ENCODE measurements at places on chromosomes 5 and 9.
A peak's percentile ranks its signal among the peaks of the same experiment; 100 is the strongest.

DNA sequence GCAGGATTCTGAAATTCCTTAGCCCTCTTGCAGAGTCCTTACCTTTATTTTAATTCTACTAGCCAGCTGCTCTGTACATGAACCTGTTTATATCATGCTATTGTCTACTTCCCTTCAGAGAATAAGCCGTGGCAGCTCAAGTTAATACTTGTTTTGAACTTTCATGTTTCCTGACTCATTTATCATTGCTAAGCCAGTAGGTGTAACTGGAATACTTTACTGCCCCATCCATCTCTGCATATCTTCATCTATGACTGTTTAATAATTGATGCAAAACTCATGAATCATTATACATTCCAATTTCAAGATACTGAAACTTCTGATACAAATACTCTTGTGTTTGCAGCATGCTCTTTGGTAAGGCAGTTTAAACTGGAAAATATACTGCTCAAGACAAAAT, 174.7 kb downstream of the PPP2R2B start:
- no peak for DNase-seq

- DNase-seq: no peak
Observed at GRCh38 chr5:89546657-89547056, 663.7 kb upstream of the MEF2C start.

DNA sequence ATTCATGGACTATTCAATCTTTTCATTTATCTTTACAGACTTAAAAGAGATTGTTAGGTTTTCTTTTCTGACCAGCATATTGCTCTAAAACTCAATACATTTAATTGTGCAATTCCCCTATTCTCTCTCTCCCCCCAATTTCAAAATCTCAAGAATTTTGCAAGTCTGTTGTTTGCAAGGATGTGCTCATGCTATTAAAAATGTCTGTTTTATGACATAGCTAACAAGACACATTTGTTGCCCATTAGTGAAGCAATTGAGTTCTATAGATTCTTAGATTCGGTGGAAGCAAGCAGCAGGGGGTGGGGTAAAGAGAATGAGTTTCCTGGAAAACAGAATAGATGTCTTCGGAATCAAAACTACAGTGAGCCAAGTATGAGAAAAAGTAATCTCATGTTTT, 8.5 kb upstream of the CSNK1A1 start:
- no peak for DNase-seq

DNA sequence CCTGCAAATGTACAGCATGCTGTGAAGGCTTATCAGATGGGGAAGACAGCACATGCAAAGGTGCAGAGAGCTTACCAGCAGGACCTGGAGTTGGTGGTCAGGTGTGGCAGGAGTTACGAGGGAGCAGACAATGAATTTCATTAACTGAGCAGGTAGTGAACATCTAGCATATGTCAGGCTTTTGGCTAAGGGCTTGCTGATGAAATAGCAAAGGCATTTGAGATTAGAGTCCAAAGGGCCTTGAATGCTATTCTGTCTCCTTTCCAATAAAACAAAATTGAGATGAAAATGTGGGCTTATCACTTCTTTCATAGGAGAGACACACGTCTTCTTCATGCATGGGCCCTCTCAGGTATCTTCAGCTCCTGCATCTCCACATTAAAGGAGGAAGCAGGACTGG, 36.6 kb upstream of the PPARGC1B start:
- DNase-seq: no peak

DNA sequence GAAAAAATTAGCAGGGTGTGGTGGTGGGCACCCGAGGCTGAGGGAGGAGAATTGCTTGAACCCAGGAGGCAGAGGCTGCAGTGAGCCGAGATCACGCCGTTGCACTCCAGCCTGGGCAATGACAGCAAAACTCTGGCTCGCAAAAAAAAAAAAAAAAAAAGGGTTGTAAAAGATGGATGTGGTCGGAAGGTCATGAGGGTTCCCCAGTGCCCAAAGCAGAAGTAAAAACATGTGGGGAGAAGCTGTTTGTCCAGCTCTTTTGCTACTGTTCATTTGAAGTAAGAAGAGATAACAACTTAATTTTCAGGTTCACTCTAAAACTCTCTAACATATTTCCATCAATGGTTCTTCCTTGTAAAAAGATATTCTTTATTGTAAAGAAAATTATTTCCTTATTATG, 57.1 kb upstream of the GOLPH3 start:
- no peak for DNase-seq

GRCh38 chr9:110954822-110955291, 83.4 kb downstream of the LPAR1 start:
- DNase-seq: no peak

DNA sequence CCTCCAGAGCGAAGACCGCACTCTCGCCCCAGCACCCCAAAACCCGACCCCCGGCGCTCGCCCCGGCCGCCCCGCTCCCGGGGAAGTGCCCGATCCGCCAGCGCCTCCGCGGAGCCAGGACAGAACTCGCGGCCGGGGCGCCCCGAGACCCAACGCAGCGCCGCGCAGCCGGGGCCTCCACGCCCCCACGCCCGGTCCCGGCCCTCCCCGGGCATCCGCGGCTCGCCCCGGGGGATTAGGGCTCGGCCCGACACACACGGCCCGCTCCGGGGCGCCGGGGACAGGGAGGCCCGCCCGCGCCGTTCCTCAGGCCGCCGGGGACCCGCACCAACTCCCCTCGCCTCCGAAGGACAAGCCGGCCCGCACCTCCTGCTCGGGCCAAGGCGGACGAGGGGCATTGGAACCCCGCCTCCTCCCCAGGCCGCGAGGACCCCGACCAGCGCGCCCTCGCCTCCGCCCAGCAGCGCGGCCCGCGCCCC, 544 bp downstream of the FNBP1 start:
- no peak for DNase-seq

- no peak for DNase-seq
Observed at GRCh38 chr9:137435980-137436760, 5.0 kb downstream of the ENTPD8 start.

DNA sequence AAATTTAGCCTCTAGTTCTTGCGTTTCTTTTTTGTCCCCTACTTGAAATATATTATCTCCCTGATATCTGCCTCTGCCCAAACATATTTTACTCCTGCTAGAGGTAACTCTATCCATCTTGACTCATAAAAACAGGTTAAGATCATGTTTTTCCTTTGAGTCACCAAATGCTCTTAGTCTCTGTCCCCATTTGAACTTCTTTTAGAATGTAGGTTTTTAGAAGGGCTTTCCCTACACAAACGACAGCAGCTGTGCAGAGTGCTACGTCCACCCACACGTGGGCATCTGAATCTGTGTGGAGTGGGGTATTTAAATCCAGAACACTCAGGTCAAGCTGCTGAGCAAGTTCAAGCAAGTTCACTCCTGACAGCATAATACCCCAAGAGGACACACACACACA, 2.2 kb downstream of the HSD17B3 start:
- no peak for DNase-seq

- DNase-seq: no peak
Observed at GRCh38 chr5:179747811-179748210, 15.2 kb downstream of the MAML1 start.

- no peak for DNase-seq
Observed at GRCh38 chr9:77585335-77585786, 62.8 kb downstream of the GNA14 start.

GRCh38 chr9:90860826-90861225, 59.2 kb downstream of the SYK start:
- no peak for DNase-seq

- no peak for DNase-seq
Observed at GRCh38 chr5:10676224-10676623, 84.8 kb downstream of the DAP start.

DNA sequence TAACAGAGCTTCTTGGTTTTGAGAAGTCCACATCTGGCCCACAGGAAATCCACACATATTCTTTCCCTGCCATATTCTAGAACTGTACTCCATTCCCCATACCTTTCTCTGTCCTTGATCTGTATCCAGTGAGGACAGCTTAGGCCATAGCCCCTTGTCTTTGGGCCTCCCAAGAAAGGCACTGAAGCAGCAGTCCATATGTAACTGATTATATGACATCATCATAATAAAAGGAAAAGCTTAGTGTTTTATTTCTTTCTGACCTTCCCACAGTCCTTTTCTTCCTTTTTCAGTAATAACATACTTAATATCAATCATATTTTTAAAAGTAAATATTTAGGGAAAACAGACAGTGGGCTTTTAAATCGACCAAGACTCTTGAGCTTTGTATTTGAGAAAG, 222.0 kb downstream of the EDIL3 start:
- no peak for DNase-seq

DNA sequence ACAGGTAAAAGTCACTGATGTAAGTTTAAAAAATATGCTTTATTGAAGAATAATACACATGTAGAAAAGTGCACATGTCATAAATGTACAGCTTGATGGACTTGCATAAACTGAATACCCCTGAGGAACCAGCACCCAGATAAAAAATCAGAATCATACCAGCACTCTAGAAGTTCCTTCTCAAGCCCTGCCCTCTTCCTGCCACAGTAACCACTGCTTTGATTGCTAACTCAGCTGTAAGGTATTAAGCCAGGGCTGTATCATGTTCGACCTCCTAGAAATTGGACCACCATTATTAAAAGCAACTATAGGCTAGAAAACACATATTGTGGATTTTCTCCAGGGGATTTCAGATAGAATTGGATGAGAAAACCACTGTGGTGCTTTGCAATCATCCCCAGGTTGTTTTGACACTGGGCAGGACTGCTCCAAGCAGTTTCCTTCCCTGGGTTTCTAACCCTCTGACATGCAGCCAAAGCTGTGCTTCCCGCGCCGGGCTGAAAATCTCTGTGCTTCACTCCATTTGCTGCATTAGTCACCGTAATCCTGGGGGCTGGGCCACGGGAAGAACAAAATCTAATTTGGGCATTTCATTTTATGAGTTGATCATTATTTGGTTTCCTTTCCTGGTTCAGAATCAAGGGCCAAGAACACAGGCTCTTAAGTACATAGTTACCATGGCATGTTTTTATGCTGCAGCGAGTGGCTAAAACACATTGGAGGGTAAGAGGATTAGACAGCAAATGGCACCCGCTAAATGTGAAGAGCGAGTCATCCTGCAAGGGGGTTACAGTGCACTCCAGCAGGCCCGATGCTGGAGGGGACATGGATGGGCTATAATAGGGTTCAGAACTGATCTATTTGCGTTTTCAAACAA, 139.4 kb upstream of the IL12B start:
- DNase-seq: no peak

DNA sequence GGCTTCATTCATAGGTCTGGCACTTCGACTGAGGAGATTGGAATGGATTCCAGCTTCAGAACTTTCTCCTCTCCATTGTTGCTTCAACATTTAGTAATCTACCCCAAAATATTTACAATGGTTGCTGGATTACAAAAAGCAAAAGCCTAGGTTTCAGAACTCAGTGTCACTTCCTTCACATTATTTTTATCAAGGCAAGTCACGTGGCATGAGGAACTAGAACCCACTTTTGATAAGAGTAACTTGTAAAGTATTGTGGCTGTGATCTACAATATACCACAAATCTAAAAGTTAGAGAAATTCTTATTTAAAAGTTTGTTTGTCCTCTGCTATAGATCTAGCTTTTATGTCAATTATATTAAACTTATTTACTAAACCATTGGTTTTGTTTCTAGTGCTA, 39.7 kb upstream of the ANKDD1B start:
- DNase-seq: no peak

- no peak for DNase-seq
Observed at GRCh38 chr5:97545886-97546535, 363.0 kb upstream of the RIOK2 start.

DNA sequence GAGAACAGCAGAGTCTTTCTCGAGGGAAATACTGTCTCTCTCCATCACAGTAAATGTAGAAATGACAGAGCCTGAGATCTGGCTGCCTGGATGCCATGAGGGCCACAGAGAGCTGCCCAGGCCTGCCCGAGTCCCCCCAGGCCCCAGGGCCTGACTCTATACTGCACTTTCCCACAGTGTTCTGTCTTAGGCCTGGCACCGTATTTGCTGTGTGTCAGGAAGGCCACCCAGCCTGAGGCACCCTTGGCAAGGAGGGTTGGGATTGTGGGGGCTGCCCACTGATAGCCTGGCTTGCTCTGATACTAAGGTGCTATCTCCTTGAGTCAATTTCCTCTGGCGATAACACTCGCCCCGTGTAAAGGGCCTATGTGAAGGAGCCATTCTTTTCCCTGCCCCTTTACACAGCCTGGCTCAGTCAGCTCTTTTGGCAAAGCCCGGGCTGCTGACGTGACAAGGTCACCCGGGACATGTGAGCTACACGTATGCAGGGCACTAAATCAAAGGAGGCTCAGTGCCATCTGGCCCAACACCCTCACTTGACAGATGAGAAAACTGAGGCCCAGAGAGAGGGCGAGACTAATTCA, 630.1 kb upstream of the KLF4 start:
- DNase-seq: no peak

DNA sequence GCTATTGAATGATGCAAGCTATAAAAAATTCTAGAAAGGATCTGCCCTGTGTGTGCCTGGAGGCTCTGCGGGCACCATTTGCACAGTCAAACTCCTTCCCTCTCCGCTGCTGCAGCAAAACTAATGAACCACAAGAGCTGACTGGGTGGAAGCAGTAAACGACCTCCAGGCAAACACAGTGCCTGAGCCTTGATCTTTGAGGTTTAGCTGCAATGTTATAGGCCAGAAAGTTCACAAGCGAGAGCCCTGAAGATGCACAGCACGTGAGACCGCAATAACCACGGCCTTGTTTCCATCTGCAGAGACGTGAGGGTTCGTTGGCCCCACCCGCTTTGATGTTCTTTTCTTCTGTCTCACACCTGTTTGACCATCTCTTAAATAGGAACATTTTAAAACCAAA, 69.2 kb upstream of the S1PR3 start:
- DNase-seq: peak; percentile 24

DNA sequence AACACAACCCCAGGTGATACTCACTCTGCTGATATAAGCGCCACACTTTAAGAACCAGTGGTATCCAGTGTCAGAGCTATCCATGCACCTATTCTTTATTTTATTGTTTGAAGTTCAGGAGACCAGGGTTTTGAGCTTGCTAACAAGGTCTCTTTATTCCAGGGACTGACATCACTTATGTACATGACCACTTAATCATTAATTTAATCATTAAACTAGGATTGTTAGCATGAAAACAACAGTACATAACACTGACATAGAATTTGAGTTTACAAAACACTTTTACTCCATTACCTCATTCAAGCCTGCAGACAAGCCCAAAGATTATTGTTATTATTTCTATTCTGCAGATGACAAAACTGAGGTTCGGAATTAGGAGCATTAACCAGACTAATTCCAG, 151.4 kb upstream of the IQGAP2 start:
- no peak for DNase-seq

- DNase-seq: no peak
Observed at GRCh38 chr5:136013559-136013958, 15.2 kb upstream of the TGFBI start.

- DNase-seq: no peak
Observed at GRCh38 chr5:167716126-167716775, 575.2 kb upstream of the WWC1 start.

- DNase-seq: no peak
Observed at GRCh38 chr9:131608493-131609037, 63.2 kb downstream of the PRRT1B start.

DNA sequence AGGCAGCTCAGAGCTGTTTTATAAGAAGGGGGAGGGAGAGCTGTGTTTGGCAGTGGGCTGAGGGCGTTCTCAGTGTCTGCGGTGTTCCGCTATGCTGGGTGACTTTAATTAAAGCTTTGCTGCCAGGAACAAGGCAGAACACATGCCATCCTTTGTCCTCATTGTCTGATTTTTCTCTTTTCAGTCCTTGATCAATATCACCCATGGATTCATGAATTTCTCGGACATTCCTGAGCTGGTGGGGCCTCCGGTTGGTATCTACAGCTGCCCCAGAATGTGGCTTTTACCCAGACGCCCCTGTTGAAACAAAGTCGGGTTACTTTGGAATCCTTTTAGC, 66.5 kb upstream of the TGFBR1 start:
- DNase-seq: no peak

GRCh38 chr5:177426566-177427210, at the start of gene GRK6:
Gene GRK6, plus strand, starts transcription at chr5:177426676. Its CDS starts 170 bp downstream, at chr5:177426846.
- DNase-seq: peak; percentile 53

All from stimulated activated CD8-positive, alpha-beta memory T cell treated with anti-CD3 and anti-CD28 coated beads, Interleukin-2, amount 100 ng/mL, for 48 hours (primary cell).